CD8-positive, alpha-beta memory T cell (primary cell): ENCODE measurements at places on chromosomes 3 and 15. TPM values are rescaled to one million over a fixed set of nuclear protein-coding genes. Genes with fewer than 3 reads are reported as not detected.

DNA sequence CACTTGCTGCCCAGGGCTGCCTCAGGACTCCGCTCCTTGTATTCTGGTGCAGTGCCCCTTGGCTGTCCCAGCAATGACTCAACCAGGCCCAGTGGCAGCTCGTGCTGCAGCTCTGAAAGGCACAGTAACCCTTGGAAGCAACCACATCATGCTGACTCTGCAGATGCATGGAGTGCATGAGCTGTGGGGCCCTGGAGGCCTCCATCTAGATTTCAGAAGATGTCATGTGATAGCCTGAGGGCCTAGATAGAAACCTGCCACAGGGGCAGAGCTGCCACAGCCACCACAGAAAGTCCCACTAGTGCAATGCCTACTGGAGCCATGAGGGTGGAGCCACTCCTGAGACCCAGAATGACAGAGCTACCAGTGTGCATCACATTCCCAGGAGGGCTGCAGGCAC lies 117.1 kb upstream of the SMAD3 start:
- DNase-seq, result no peak
- H3K27me3 ChIP-seq, result no peaks in the 10 kb centered on the region
- H3K27ac ChIP-seq, result no peak overlapping the region
- H3K4me3 ChIP-seq, result no peak overlapping the region
- H3K36me3 ChIP-seq, result no peaks in the 10 kb centered on the region

- no peak for DNase-seq
- H3K36me3 ChIP-seq, result no peaks in the 10 kb centered on the region
- peaks cover 14% of the 10 kb centered on the region for H3K4me1 ChIP-seq
- no peak overlapping the region for H3K27ac ChIP-seq
- H3K27me3 ChIP-seq, result no peaks in the 10 kb centered on the region
Measured at GRCh38 chr15:98874773-98875172, 132.8 kb downstream of the PGPEP1L start.

GRCh38 chr15:66959066-66959465 lies 106.3 kb upstream of the SMAD3 start:
- no peaks in the 10 kb centered on the region for H3K36me3 ChIP-seq
- no peak overlapping the region for H3K4me3 ChIP-seq
- H3K27me3 ChIP-seq, result no peaks in the 10 kb centered on the region
- no peaks in the 10 kb centered on the region for H3K4me1 ChIP-seq

DNA sequence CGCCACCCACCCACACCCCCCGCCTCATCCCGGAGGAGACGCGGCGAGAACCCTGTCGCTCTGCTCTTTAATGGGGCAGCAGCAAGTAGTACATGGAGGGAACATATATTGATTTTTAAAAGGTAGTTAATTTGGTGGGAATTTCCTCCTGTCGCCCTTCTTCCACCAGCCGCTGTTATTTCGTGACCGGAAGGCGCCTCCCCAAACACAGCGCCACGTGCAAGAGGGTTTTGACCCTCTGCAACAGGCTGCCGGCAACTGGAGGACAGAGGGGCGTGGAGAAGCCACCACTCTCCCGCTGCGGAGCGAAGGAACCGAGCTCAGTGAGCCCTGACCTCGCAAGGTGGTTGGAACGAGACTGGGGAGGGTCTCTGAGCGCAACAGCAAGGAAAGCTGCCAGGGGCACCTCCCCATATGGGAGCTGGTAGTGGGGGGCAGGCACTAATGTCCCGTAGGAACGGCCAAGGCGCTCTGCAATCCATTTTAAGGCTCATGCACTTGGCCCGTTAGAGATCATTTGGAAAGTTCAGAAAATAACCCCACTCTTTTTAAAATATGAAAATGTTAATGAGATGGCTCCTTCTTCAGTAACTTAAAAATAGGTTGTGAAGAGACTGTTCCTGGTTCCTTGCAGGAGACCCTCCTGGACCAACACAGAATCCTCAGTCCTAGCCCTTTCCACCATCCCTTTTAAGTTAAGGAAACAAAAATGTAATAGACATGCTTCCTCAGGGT lies 4.3 kb downstream of the ONECUT1 start:
- peaks cover 77% of the 10 kb centered on the region for H3K27me3 ChIP-seq
- DNase-seq, result no peak
- no peak overlapping the region for H3K27ac ChIP-seq
- H3K36me3 ChIP-seq, result no peaks in the 10 kb centered on the region
- no peak overlapping the region for H3K4me3 ChIP-seq

- no peaks in the 10 kb centered on the region for H3K4me1 ChIP-seq
- H3K27ac ChIP-seq, result no peak overlapping the region
- H3K4me3 ChIP-seq, result no peak overlapping the region
- H3K27me3 ChIP-seq, result no peaks in the 10 kb centered on the region
Measured at GRCh38 chr3:107740992-107741896, 218.5 kb downstream of the BBX start.

GRCh38 chr3:7015683-7016440 lies 154.9 kb downstream of the GRM7 start:
- no peak for DNase-seq
- no peak overlapping the region for H3K27ac ChIP-seq
- H3K36me3 ChIP-seq, result no peaks in the 10 kb centered on the region
- no peaks in the 10 kb centered on the region for H3K4me1 ChIP-seq
- H3K4me3 ChIP-seq, result no peak overlapping the region

- H3K4me3 ChIP-seq, result no peak overlapping the region
- DNase-seq, result no peak
- H3K36me3 ChIP-seq, result no peaks in the 10 kb centered on the region
- no peaks in the 10 kb centered on the region for H3K4me1 ChIP-seq
Measured at GRCh38 chr15:22968366-22968765, 11.8 kb downstream of the CYFIP1 start.

- H3K4me1 ChIP-seq, result no peaks in the 10 kb centered on the region
- H3K4me3 ChIP-seq, result no peak overlapping the region
- H3K36me3 ChIP-seq, result no peaks in the 10 kb centered on the region
- peak overlapping the region; percentile 66 for H3K27ac ChIP-seq
- H3K27me3 ChIP-seq, result no peaks in the 10 kb centered on the region
Measured at GRCh38 chr3:20022954-20023622, 11.0 kb upstream of the PP2D1 start.

- H3K4me1 ChIP-seq, result peaks cover 71% of the 10 kb centered on the region
- no peak for DNase-seq
- H3K27ac ChIP-seq, result no peak overlapping the region
- no peaks in the 10 kb centered on the region for H3K27me3 ChIP-seq
- H3K36me3 ChIP-seq, result no peaks in the 10 kb centered on the region
Measured at GRCh38 chr3:71400986-71401451, 182.5 kb downstream of the FOXP1 start.

- H3K4me1 ChIP-seq, result no peaks in the 10 kb centered on the region
- no peaks in the 10 kb centered on the region for H3K36me3 ChIP-seq
- DNase-seq, result no peak
Measured at GRCh38 chr15:51067510-51067909, 27.2 kb downstream of the TNFAIP8L3 start.

- no peaks in the 10 kb centered on the region for H3K27me3 ChIP-seq
- no peaks in the 10 kb centered on the region for H3K36me3 ChIP-seq
- no peaks in the 10 kb centered on the region for H3K4me1 ChIP-seq
- no peak for DNase-seq
Measured at GRCh38 chr3:111200027-111200426, 128.4 kb downstream of the NECTIN3 start.

DNA sequence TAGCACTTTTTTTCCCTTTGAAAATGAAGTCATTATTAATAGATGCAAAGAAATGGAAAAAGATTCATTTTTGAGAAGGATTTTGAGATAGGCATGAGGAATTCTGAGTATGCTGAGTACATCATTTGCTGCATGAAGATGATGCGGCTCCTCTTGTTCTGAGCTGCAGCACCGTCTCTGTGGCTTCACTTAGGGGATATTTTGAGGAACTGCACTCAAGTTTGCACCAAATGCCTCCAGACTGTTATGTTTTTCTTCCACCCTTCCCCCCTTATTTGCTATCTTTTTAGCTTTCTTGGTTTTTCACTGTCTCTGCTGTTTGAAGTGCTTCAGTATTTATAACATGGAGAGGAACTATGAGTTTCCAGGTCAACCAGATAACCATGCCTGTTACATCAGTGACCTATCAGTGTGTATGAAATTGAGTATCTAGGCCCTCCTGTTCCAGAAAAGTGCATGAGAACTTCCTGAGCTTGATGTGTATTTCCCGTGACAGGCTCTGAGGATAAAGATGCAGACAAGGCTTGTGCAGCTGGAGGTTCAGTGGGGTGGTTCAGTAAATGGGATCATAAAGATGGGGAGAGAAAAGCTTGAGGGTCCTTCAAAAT lies 128.7 kb downstream of the PDCD6IP start:
- no peaks in the 10 kb centered on the region for H3K27me3 ChIP-seq
- no peak overlapping the region for H3K4me3 ChIP-seq
- H3K36me3 ChIP-seq, result no peaks in the 10 kb centered on the region

GRCh38 chr3:153624310-153625030 lies 462.4 kb downstream of the RAP2B start:
- H3K27me3 ChIP-seq, result no peaks in the 10 kb centered on the region
- H3K36me3 ChIP-seq, result no peaks in the 10 kb centered on the region
- H3K27ac ChIP-seq, result no peak overlapping the region
- no peak overlapping the region for H3K4me3 ChIP-seq
- peaks cover 52% of the 10 kb centered on the region for H3K4me1 ChIP-seq
- no peak for DNase-seq

GRCh38 chr3:140177943-140178342 lies 243.0 kb downstream of the CLSTN2 start:
- no peak overlapping the region for H3K27ac ChIP-seq
- no peaks in the 10 kb centered on the region for H3K36me3 ChIP-seq
- H3K4me3 ChIP-seq, result no peak overlapping the region
- no peak for DNase-seq

- no peaks in the 10 kb centered on the region for H3K36me3 ChIP-seq
- DNase-seq, result no peak
- no peaks in the 10 kb centered on the region for H3K4me1 ChIP-seq
Measured at GRCh38 chr15:39279311-39279710, 301.6 kb upstream of the THBS1 start.

GRCh38 chr15:77497942-77498361 lies 77.3 kb downstream of the HMG20A start:
- peaks cover 14% of the 10 kb centered on the region for H3K4me1 ChIP-seq
- H3K36me3 ChIP-seq, result no peaks in the 10 kb centered on the region
- no peak for DNase-seq
- no peaks in the 10 kb centered on the region for H3K27me3 ChIP-seq

- no peak overlapping the region for H3K27ac ChIP-seq
- H3K4me1 ChIP-seq, result no peaks in the 10 kb centered on the region
- H3K36me3 ChIP-seq, result no peaks in the 10 kb centered on the region
- peaks cover 3% of the 10 kb centered on the region for H3K27me3 ChIP-seq
Measured at GRCh38 chr3:150806185-150806835, 43.3 kb upstream of the SIAH2 start.

GRCh38 chr3:18556503-18557135 lies 131.5 kb upstream of the SATB1 start:
- no peaks in the 10 kb centered on the region for H3K36me3 ChIP-seq
- H3K27ac ChIP-seq, result no peak overlapping the region
- H3K4me3 ChIP-seq, result no peak overlapping the region
- peak; percentile 19 for DNase-seq

DNA sequence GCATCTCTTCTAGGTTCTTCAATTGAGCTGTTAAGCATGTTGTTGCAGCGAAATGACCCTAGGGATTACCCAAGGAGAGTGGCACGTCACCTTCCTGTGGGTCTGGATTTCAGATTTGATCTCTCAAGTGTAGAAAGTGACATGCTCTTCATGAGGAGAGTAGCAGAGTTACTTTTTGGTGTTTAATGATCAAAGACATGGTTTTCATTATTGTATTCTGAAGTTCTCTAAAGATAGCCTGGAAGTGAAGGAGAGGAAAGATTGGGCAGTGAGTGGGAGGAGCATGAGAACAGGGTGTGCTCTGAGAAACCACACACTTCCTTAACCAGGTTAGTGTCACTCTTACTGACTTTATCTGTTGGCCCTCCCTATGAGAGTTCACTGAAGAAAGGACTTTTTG lies 153.6 kb downstream of the AKAP13 start:
- no peak overlapping the region for H3K4me3 ChIP-seq
- peak; percentile 13 for DNase-seq

DNA sequence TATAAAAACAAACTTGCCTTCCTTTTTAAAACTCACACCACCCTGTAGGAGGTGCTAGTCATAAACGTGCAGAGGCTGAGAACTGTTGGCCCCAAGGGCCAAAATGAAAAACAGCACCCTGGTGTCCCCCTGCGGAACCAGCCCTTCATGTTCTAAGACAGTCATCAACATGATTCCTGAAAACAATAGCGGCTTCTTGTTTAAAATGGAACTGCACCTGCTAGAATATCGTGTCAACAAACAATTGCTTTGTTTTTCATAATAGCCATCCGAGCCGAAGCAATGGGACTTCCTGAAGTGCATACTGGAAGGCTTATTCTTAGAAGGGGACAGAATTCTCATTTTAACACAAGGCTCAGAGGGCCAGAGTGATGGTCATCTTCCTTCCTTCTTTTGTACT lies 43.7 kb downstream of the MECOM start:
- no peaks in the 10 kb centered on the region for H3K4me1 ChIP-seq
- H3K36me3 ChIP-seq, result no peaks in the 10 kb centered on the region
- H3K4me3 ChIP-seq, result no peak overlapping the region

- H3K4me1 ChIP-seq, result peaks cover 42% of the 10 kb centered on the region
- peak; percentile 72 for DNase-seq
- peak overlapping the region; percentile 19 for H3K4me3 ChIP-seq
- H3K36me3 ChIP-seq, result no peaks in the 10 kb centered on the region
- no peaks in the 10 kb centered on the region for H3K27me3 ChIP-seq
Measured at GRCh38 chr3:177201700-177202397, 4.6 kb upstream of the TBL1XR1 start.

DNA sequence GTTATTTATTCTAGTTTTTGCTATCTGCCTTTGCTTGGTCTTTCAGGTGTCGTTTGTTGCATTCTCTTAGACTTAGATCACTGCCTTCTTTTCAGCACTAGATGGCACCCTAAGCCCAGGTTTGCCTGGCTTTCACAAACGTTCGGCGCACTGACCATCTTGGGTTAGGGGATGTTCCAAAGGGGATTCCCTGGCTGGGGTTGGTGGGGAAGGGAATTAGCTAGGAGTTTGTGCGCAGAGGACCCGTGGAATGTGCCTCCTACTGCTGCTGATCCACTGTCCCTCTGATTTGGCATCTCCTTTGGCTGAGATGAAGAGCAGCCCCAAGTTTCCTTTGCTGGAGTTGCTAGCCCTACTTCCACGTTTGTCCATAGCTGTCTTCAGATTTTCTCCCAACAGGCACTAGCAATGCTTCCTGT lies 33.9 kb downstream of the PFN2 start:
- H3K4me1 ChIP-seq, result peaks cover 4% of the 10 kb centered on the region
- DNase-seq, result peak; percentile 18
- no peak overlapping the region for H3K27ac ChIP-seq
- no peaks in the 10 kb centered on the region for H3K27me3 ChIP-seq

GRCh38 chr3:181369637-181370036 lies 342.1 kb upstream of the SOX2 start:
- DNase-seq, result no peak
- no peaks in the 10 kb centered on the region for H3K27me3 ChIP-seq
- H3K4me3 ChIP-seq, result no peak overlapping the region
- no peak overlapping the region for H3K27ac ChIP-seq
- H3K4me1 ChIP-seq, result no peaks in the 10 kb centered on the region

GRCh38 chr15:59369597-59369996 lies 3.1 kb downstream of the MYO1E start:
- H3K27ac ChIP-seq, result no peak overlapping the region
- DNase-seq, result no peak
- peaks cover 5% of the 10 kb centered on the region for H3K4me1 ChIP-seq
- H3K27me3 ChIP-seq, result peaks cover 35% of the 10 kb centered on the region
- H3K4me3 ChIP-seq, result no peak overlapping the region

Gene ISLR
- not detected for polyA plus RNA-seq

Gene CLDN18
- not detected for polyA plus RNA-seq

Gene GOLGA6B
- polyA plus RNA-seq, result not detected

Gene SECISBP2L
- polyA plus RNA-seq, result 24.7 TPM

Gene UCN2
- polyA plus RNA-seq, result not detected

Gene BFSP2
- 0.82 TPM for polyA plus RNA-seq

Gene FYCO1
- 11.0 TPM for polyA plus RNA-seq

Gene IL5RA
- polyA plus RNA-seq, result 0.16 TPM

Gene AGBL1
- not detected for polyA plus RNA-seq

Gene NDUFB5
- polyA plus RNA-seq, result 66.5 TPM

Gene FBXO40
- polyA plus RNA-seq, result not detected

Gene LAMB2
- polyA plus RNA-seq, result not detected

Gene NANOGP8
- not detected for polyA plus RNA-seq
